ENCODE measurements at places on chromosomes 2 and 18.

DNA sequence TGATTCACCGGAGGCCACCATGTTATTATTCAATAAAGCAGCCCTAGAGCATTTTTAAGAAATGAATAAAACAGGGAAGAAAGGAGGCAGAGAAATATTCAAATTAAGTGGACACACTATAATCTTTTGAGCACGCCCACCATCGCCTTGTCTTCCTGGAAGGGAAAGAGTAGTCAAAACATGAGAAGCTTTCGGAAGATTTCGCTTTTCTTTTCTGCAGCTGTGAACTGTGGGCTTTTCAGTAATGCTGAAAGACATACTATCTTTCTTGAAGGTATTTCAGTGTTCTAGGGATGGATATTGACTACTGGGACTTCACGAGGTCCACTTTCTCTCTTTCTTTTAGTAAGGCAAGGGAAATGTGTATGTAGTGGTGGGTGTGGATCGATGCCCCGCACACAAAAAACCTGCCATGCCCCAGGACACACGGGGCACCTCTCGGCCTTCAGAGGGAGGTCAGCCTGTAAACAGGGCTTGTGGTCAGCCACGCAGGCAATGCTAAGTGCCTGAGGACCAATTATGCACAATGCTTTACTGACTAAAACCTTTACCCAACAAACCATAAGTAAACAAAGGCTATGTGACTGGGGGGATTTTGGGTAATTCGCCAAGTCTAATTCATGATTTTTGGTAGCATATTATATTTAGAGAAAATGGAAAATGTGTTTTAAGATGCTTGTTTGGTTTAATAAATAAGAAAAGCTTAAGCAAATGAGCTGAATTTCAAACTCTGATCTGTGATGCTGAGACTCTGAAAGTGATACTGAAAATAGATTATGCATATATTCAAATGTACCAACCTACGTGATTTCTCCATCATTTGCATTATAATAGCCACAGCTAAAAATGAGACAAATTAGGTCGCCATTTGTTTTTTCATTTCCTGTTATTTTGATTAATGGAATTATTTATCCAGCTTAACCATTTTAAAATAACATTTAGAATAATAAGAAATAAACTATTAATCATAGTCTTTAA is 130.5 kb downstream of the ZNF516 start:
- DNase-seq = no peak

- peak; percentile 11 for DNase-seq
Observed at GRCh38 chr2:226256709-226257376, 542.8 kb downstream of the IRS1 start.

GRCh38 chr2:221649051-221649775 is 77.1 kb upstream of the EPHA4 start:
- DNase-seq = no peak

- no peak for DNase-seq
Observed at GRCh38 chr2:169090133-169090820, 20.9 kb downstream of the DHRS9 start.

DNA sequence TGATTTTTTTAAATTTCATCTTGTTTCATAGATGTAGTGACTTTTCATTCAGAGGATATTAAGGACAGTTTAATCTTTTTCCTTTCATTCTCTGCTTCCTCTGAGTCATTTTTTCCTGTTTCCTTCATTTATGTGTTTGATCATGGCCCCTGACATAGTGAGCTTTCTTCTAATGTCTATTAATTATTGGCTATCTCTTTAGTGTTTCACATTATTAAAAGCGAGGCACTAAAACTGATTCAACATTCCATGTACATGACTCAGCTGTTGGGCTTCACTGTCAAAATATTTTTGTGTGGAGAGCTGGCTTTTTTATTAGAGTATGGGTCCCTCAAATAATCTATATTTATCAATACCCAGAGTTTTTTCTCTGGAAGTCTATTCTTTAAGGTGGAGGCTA is 125.8 kb downstream of the THSD7B start:
- DNase-seq = no peak

- DNase-seq = no peak
Observed at GRCh38 chr2:13524492-13524891, 807.8 kb downstream of the TRIB2 start.

DNA sequence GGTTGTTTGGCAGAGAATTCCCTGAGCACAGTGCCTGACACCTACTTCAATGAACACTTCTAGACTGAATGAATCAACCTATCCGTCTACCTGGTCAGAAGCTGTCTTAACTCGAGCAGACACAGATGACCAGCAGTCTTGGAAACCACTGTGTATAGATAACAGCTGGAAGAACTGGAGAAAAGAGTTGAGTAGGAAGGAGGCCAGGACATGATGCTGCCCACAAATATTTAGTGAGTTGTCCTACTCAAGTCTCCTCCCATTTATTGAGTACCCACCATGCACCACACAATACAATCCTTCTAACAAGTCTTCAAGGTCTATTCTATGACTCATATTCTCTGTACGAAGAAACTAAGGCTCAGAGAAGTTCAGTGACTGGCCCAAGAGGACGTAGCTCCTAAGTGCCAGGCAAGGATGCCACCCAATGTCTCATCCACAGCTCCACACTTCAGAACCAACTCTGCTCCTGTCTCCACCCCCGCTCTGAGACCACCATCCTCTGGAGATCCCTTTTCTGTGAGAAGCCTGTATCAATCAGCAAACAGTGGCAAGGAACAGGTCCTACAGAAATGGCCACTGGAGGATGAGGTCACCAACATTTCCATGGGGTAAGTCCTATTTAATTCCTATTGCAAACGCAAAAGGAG is 62.2 kb downstream of the GALNT14 start:
- no peak for DNase-seq

- no peak for DNase-seq
Observed at GRCh38 chr18:79092874-79093273, 23.7 kb downstream of the ATP9B start.

- no peak for DNase-seq
Observed at GRCh38 chr2:201906777-201907562, 100.6 kb downstream of the CDK15 start.

GRCh38 chr2:239206042-239206441 is 194.8 kb downstream of the HDAC4 start:
- DNase-seq = no peak

DNA sequence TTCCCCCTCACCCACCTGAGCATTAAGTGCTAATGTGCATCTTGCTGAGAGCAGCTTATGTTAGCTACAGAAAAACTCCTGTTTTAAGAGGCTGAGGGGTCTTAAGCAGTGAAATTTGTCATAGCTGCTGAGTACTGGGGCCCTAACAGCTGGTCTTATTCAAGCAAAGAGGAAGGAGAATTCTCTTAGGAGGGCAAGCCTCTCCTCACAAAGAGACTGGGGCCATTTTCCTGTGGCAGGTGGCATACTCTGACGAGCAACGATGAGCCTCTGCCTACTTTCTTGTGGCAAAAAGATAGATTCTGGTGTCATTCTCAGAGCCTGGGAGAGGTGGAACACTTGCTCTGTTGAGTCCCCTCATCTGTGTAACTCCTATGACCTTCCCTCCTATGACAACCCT is 53.2 kb downstream of the SPRED2 start:
- DNase-seq = no peak

DNA sequence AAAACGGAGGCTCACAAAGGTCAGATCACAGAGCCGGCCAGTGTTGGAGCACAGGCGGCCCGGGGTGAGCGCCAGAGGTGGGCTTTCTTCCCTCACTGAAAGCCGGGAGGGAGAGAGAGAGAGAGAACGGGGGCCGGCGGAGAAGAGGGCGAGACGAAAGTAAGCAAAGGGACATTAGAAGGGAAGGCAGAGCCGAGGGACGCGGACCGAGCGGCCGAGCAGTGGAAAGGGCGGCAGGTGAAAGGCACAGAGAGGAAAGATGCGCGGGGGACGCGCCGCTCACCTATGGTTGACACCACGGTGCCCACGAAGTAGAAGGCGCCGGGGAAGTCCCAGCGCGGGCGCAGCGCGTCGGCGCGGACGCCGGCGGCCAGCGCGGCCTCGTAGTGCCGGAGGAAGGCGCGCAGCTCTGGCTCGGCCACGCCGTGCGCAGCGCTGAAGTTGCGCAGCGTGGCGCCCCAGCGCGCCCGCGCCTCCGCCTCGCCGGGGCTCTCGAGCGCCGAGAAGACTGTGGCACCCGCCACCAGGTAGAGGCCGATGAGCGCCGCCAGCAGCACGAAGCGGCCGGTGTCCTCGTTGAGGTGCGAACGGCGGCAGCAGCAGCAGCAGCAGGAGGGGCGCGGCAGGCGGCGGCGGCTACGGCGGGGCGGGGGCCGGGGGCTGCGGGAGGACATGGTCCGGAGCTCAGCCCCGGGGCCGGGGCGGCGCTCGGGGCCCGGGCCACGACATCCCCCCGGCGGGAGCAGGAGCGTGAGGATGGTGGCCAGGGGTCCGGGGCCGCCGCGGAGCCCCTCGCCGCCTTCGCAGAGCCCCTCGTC is 166.9 kb downstream of the MSH2 start:
- peak; percentile 66 for DNase-seq

- DNase-seq = no peak
Observed at GRCh38 chr2:88561646-88562388, 65.4 kb downstream of the EIF2AK3 start.

GRCh38 chr2:127083819-127084503 is 23.0 kb downstream of the BIN1 start:
- peak; percentile 71 for DNase-seq

- no peak for DNase-seq
Observed at GRCh38 chr18:64803471-64803870, 654.6 kb upstream of the LINC00305 start.

- DNase-seq = no peak
Observed at GRCh38 chr2:214836568-214836967, 27.1 kb upstream of the BARD1 start.

GRCh38 chr18:9834551-9834950 is 51.2 kb upstream of the TXNDC2 start:
- no peak for DNase-seq

DNA sequence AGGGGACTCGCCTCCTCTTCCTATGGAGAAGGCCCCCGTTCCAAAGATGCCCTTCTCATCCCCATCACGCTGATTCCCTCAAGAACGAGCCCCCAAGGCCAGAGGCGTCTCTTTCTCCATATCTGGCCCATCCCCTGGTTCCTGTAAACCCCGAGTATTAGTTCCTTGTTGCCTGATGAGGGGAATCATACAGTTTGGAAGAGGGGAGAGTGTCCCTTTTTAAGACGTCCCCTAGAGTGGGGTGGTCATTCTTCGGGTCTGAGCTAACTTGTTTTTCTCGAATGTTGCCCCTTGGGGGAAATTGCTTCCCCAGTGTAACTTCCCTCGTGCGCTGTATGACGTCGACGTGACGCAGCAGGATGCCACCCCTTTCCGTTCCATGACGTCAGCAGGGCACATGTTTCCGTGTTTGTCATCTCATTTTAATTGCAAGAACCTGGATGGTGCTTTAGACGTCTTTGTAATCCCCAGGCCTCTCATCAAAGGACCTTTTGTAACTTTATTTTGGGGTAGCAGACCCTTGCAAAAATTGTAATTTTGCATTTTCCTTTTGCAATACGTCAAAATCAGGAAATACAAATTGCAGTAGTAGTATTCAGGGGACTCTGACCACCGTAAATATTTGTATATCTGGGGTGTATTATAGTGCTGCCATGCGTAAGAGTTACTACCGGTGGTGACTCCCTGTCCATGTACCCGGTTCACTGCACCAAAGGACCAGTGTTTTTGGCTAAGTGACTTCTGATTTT is 569 bp downstream of the BABAM2 start:
- DNase-seq = peak; percentile 94

DNA sequence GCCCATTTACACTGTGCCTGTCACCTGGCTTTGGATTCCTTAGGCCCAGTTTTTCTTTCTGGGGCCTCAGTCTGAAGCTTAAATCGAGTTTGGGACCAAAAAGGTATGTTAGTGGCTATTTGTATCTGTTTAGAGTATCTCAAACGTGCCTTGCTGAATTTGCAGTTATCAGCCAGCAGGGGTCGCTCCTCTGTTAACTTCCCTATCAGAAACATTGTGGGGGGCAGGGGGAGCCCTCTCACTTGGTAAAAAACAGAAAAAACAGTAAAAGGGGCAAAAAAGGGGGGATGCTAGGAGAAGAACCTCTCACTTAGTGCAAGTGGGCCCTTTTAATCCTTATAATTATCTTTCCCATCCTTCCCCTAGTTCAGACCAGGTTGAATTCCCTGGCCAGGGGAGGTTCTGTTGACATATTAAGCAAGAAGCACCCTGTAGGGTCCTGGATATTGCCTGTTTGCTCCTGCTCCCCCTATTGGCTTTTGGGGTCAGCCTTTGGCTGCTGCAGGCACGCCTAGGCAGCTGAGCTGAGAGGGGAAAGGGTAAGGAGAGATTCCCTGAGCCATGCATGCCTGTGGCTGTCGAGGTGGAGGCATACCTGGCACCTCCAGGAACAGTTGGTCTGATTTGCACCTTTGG is 8.8 kb upstream of the IFIH1 start:
- DNase-seq = no peak

DNA sequence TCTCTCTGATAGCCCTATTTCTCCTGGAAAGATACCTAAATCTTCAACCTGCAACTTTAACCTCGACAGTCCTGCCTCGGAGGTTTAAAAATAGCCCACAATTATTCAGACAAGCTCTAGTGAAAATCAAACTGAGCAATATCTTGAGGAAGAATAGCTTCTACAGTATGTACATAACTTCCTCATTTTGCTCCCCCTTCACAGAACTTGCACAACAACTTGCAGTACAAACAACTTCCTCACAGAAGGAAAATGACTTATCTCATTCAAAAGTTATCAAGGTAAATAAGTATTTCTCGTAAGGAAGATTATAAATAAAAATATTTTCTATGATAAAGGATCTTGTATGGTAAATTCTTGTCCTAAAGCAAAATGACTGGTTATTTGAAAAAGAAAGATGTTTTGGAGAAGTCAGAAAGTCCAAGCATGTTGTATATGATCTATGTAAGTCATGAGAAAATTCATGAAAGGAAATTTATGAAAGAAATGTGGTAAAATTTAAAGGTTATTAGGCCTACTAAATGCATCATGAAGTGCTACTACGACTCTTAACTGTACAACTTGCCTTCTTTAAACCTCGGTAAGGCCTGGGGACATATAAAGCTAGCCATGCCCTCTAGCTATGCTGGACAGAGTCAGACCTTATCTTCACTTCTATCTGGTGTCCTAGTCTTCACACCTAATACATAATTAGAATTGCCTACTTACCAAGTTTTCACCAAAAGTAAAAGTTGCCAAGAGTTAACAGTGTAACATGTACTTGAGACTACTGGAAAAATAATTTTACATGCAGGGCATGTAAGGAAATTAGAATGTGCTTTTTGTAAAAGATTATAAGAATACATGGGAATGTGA is 394.5 kb downstream of the DLGAP1 start:
- no peak for DNase-seq

All from kidney (tissue), 22 donors.